ENCODE measurements at places on chromosomes 12 and 14.
A peak's percentile ranks its signal among the peaks of the same experiment; 100 is the strongest.

GRCh38 chr12:32116897-32117296, 10.2 kb downstream of the BICD1 start:
- no peak for DNase-seq

DNA sequence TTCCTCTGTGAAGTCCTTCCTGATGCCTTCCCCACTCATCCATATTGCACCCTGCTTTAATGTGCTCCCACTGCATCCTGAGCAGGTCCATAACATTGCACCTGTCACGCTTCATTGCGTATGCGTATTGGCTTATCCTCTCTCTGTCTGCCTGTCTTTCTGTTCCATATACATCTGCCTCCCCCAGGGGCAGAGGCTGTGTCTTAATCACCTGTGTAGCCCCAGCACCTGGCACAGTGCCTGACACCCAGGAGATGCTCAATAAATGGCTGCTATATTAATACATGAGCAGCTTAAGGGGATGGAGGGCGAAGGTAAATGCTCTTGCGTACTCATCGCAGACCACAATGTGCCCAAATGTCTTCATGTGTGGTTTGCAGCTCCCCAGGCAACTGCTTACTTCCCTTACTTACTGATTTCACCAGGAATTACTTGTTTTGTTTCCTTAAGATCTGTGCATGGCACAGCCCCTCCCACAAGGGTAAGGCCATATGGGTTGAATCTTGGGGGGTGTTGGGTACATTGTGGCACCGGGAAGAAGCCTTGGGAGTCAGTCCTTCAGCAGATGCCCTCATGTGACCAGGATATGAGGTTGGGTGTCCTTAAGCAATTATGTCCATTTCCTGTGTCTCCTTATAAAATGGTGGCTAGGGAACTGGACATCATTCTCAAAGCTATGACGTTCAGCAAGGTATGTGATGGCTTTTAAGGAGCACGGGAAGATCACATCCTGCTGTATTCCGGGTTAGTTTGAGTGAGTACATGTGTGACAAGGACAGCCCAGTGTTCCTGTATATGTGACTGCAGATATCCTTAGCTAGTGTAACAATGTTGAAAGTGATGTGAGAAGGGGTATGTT, 848 bp upstream of the CPNE6 start:
- DNase-seq = no peak

DNA sequence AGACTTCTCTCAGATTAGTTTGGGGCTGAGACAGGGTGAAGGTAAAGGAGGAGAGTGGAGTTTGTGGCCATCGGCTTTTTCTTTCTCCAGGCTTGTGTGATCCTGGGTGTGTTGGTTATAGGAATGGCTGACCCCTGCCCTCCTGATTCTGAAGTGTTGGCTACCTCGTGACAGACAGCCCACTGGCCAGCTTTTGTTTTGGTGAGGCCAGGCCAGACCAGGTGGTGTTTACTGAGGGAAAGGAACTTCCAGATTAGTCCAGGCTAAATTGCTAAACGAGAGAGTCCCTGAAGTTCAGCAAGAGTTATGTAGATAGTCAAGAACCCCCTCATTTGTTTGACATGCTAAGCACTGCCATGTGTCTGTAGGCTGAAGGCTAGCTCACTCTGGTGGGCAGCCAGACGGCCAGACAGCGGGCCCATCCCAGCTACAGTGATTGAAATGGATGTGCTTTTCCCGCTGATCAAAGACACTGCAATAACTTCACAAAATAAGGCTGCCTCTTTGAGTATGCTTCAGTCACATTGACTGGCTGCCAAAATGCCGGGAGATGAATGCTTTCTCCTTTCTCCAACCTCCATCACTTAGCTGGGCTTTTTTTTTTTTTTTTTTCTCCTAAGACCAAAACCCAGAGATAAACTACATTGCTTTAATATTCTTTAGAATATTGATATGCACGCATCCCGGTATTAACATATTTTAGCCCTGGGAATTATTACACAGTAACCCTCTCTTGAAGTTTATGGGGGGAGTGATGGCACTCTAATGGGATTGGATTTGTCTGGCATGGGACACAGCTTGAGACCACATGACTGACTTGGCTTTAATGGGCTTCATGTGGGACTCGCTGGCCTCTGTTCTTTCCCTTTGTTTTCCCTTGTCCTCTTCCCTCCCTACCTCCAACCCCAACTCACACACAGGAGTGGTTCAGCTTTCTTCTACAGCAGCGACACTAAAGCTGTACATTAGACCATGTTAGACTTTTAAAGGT, 76.9 kb downstream of the SMOC1 start:
- no peak for DNase-seq

DNA sequence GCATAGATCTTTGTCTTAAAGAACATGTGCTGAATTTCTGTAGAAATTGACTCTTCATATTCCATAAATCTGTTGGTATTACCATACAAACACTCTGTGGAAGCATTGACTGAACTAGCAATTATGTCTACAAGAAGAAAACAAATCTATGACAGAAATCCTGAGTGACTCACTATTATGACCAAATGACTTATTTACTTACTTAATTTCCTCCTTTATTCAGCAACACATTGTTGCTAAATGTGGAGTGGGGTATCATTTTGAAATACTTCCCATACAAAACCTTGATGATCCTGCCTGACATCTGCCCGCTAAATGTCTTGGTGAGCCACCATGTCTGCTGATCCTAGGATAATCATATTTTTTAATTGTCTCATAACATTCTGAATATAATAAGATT, 99.1 kb upstream of the SLCO1C1 start:
- no peak for DNase-seq

GRCh38 chr12:31031951-31032335, 41.7 kb upstream of the DDX11 start:
- DNase-seq = no peak

- no peak for DNase-seq
Measured at GRCh38 chr12:59587710-59588109, 8.1 kb upstream of the SLC16A7 start.

GRCh38 chr14:71267007-71267513, 359.8 kb downstream of the PCNX1 start:
- DNase-seq = no peak

DNA sequence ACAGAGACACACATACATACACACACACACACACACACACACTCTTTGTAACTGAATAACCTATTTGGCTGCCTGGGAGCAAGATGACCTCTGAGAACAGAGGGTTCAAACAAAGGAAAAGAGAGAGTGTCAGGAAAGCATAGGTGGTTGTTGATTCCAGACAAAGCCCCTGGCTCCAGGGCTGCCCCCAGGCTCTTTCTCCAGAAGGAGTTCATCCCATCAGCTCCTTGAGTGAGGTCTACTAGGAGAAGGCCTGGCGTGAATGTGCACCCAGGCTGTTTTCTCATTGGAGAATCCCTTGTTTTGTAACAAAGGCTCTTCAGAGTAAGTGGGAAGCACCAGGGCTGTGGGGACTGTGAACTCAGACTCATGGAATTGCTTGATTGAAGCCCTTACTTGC, 151.9 kb downstream of the EMP1 start:
- DNase-seq = no peak

- no peak for DNase-seq
Measured at GRCh38 chr12:92648242-92649031, 54.4 kb upstream of the PLEKHG7 start.

- no peak for DNase-seq
Measured at GRCh38 chr12:107356266-107356936, 263.1 kb upstream of the CRY1 start.

DNA sequence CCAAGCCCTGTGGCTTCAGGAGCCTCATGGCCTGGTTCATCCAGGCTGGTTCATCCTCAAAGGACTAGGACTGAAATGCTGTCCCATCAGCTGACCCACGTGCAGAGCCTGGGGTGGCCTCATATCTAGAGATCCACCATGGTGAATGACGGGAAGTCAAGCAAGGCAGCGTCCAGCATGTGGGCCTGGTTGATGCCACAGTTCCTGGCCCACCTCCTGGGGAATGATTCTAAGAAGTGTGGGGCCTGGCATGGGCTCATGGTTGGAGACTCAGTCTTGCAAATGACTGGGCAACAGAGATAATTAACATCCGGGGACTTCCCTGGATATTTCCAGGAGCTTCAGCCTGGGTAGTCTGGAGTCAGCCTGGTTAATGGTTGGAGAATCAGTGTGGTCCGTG, 302.4 kb upstream of the SFSWAP start:
- DNase-seq = no peak

GRCh38 chr12:3042394-3042793, 34.8 kb upstream of the TSPAN9 start:
- DNase-seq = no peak

GRCh38 chr14:98444077-98444476, 827.9 kb downstream of the BCL11B start:
- no peak for DNase-seq

- DNase-seq = no peak
Measured at GRCh38 chr12:12986775-12987331, 13.2 kb downstream of the HEBP1 start.

GRCh38 chr12:102096855-102097254, 23.1 kb downstream of the NUP37 start:
- no peak for DNase-seq

DNA sequence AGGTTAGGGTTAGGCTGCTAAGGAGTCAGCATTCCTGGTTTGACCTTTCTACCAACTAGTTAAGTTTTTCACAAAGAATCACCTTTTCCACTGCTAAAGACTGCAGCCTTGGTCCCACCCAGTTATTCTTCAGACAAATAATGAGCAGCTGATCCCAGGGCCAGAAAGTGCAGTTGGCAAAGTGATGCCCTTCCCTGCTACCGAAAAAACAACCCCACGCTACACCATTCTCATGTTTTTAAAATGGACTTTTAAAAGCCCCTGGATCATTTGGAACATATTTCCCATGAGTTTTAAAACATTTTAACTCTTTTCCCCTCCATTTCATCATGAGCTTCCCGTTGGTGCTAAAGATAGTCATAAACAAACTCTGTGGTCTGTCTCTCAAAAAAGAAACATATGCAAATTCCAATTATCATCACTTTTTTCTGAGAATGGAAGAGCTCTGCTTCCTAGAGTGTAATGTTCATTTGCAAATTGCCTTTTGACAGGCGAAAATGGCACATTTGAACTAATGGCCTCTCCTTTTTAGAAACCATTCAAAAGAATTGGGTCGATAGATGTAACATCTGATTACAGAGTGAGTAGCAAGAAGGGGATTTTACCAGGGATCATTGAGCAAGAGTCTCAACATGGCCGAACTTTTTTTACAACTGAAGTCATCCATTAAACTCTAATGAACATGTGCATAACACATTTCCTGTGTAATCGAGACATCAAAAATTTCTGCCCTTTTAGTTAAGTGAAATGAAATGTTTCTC, 129.3 kb upstream of the RAP1B start:
- DNase-seq = no peak

- no peak for DNase-seq
Measured at GRCh38 chr14:91302391-91302790, 57.9 kb upstream of the GPR68 start.

DNA sequence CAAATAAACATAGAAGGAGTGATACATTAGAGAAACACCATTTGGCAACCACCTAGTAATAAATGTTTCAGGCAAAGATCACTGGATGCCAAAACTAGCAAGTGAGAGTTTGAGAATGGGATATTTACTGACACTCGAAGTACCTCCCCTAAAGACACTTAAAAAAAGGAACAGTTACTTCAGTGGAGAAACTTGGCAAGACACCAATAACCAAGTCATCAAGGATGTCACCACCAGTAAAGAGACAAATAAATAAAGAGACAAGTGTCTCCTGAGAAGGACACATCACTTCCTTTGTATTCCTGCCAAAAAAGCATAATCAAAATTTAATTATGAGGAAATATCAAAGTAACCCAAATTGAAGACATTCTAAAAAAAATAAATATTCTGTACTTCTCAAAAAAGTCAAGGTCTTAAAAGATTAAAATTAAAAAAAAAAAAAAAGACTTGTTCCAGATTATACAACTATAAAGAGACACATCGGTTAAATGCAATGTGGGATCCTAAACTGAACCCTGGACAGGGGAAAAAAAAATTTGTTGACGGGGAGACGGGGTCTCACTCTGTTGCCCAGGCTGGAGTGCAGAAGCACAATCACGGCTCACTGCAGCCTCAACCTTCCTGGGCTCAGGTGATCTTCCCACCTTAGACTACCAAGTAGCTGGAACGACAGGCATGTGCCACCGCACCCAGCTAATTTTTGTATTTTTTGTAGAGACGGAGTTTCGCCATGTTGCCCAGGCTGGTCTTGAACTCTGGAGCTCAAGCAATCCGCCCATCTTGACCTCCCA, 26.4 kb downstream of the TM7SF3 start:
- DNase-seq = no peak

DNA sequence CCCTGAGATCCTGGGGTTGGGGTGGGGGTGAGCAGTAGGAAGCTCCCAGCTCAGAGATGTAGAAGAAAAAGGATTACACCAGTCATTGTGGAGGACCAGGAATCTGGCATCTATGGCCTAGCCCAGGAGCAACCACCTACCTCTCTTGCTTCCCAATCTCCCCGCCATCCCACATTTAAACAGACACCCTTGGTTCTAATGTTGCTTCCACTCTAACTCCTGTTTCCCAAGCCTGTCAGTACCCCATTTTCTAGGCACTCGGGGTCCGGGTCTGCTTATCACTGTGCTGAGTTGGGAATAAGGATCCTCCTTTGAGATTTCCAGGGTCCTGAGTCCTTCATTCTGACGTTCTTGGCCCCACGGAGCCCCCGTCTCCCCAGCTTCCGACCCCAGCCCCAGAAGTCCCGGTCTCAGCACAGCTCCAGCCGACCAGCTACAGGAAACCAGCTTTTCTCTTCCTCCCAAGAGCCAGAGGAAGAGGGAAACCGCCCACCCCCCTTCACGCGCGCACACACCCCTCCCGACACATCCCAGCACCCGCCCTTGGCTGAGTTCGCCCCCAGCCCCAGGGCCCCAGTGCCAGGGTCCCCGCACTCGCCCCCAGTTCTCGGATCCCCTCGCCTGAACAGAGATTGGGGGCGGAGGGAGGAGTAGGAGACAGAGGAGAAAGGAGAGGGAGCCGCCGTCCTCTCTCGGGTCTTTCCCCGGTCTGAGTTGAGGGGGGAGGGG, 1.2 kb downstream of the ITGA5 start:
- DNase-seq = no peak

- peak; percentile 11 for DNase-seq
Measured at GRCh38 chr14:61889914-61890351, 127.7 kb downstream of the SNAPC1 start.

DNA sequence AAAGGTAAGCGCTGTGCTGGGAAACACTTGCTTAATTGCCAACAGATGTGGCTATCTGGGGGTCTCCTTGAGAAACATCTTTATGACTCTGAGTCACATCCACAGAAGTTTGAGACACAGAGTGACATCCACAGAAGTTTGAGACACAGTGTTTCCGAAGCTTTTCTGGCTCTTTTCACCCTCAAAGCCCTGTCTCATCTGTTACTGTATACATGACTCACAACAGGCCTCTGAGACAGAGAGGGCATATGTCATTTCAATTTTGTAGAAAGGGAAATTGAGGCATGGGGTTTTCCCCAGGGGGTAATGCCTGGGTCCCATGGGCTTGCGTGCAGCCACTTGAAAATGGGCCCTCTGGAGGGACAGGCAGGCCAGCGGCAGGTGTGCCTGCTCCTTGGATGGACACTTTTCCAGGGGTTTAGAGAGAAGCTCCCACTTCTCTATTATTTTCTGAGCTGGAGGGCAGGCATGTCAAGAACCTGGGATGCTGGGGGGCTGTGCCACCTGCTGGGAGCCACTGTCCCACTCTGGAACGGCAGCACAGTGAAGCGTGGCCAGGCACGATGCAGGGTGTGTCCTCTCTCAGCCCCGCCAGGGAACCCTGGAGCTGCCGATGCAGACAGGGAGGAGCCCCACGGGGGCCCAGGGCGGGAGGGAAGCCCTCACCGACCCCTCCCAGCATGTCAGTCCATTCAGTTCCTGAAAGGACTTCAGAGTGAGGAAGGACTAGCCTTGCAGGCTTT, 111.3 kb upstream of the FKBP4 start:
- no peak for DNase-seq

Measured in activated CD4-positive, alpha-beta T cell treated with anti-CD3 and anti-CD28 coated beads for 24 hours (primary cell).